Activated T-cell treated with anti-CD3 and anti-CD28 coated beads, Interleukin-2, amount 50 U/mL, for 4 hours (primary cell): ENCODE measurements at places on chromosomes 4 and X. TPM values are rescaled to one million over a fixed set of nuclear protein-coding genes. Genes with fewer than 3 reads are reported as not detected.

- no peak for DNase-seq
Observed at GRCh38 chr4:17329046-17329445, 182.8 kb downstream of the QDPR start.

DNA sequence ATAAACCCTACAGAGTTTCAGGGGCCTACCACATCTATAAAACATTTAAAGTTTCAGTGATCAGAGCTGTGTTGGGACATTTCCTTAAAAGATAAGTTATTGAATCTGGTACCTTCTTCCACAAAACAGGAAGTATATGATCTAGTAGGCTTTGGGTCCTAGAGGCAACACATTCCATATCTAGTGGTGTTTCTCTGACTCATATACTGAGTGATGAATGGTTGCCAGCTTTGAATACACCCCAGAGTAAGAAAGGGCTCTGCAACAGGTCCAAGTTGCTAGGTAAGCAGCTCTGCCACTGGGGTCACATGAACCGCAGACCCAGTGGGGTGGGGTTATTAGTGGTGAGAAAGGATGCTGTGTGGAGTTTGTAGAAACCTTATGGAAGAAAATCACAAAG lies 32.4 kb upstream of the BLTP1 start:
- no peak for DNase-seq

GRCh38 chrX:12843668-12844279 lies 23.1 kb upstream of the TLR7 start:
- no peak for DNase-seq

GRCh38 chr4:155607481-155607880 lies 59.2 kb upstream of the GUCY1A1 start:
- DNase-seq, result no peak

GRCh38 chrX:150870029-150870428 lies 28.4 kb downstream of the CD99L2 start:
- DNase-seq, result no peak

GRCh38 chrX:11269996-11270395 lies 23.2 kb upstream of the AMELX start:
- DNase-seq, result no peak

GRCh38 chr4:85520765-85521749 lies 46.1 kb downstream of the ARHGAP24 start:
- DNase-seq, result no peak

GRCh38 chr4:159146488-159146887 lies 43.6 kb downstream of the RAPGEF2 start:
- DNase-seq, result no peak

- no peak for DNase-seq
Observed at GRCh38 chr4:8847764-8848163, 23.9 kb downstream of the HMX1 start.

DNA sequence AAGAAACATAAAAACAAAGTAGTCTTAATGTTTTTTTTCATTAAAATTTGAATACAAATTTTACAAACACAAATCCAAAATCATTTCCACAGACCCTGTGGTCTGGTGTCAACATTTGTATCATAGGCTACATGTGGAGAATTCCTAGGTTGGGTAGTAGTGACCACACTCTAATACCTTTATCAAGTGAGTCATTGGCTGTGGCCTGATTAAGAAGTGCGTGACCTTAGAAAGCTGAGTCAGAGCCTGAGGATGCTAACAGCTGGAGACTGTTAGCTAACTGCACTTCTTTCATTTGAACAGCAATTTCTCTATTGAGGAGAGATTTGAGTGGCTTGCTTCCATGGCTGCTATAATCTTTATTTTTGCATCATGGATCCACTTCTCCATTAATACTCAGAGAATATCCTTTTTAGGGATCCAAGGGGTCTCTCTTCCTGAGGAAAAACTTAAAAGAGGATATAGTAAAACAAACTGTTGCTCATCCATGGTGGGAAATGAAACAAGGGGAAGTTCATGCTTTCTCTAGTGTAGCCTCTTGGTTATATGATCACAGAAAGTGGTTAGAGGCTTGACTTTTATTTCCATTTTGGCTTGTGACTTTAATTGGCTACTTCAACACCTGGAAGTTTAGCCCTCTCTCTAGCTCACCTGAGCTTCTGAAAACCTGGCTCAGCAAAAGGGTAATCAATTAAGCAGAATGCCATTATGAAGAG lies 335.8 kb downstream of the PABPC4L start:
- no peak for DNase-seq

DNA sequence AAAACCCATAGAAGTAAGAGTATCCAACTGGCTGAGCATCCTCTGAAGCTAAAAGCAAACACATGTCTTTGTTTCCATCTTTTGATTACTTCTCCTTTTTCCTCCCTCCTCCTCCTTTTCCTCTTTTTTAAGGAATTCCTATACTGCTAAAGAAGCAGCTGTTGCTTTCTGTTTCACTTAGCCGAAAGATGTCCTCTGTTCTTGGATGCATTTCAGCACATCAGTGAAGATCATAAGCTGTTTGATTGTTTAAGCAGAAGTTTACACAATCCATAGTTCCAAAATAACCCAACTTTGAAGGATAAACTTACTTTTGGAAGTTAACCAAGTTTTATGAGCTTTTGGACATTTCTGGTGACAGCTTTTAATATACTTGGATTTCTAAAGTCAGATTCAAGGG lies 55.1 kb upstream of the TNIP3 start:
- no peak for DNase-seq

DNA sequence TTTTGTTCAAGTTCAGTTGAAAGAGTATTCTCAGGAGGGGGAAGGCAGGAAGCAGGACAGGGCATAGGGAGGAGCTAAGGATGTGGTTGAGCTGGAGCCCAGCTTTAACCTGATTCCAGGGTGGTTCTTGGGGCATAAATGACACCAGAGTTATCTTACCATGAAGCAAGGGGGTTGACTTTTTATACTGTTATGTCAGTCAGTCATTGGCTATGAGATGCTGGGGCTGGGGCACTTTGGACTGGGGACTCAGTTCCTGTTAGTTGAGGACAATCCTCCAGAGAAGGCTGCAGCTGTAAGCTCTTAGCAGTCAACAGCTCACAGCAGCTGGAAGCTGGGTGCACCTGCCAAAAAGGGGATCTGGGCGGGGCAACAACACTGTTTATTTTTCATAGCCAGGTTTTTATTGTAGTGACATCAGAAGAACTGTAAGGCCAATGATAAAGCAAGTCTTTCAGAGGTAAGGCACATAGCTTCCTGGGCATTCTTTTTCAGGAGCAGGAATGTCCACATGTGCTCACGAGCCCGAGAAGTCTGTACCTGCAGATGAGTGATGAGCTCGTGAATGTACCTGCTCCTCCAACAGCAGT lies 78.5 kb downstream of the MID1IP1 start:
- no peak for DNase-seq

GRCh38 chr4:58807843-58808615 lies 1697.8 kb upstream of the IGFBP7 start:
- no peak for DNase-seq

- peak; percentile 37 for DNase-seq
Observed at GRCh38 chr4:77818602-77819403, at the start of gene CNOT6L. Gene CNOT6L, minus strand, starts transcription at chr4:77819368. Its CDS starts 60 bp downstream, at chr4:77819308.

- no peak for DNase-seq
Observed at GRCh38 chr4:31009926-31010325, 289.8 kb downstream of the PCDH7 start.

The CCDC110 gene
- not detected for total RNA-seq

The SORCS2 gene
- not detected for total RNA-seq

The C4orf33 gene
- 2.8 TPM for total RNA-seq
